ENCODE measurements at places on chromosomes 13 and 19. TPM values are rescaled to one million over a fixed set of nuclear protein-coding genes. Genes with fewer than 3 reads are reported as not detected.

Gene NLRP9
- not detected for total RNA-seq

Gene MIR17HG
- total RNA-seq = 9.9 TPM

- H3K4me3 ChIP-seq = no peak overlapping the region
- no peaks in the 10 kb centered on the region for H3K4me1 ChIP-seq
- no peak for DNase-seq
- H3K36me3 ChIP-seq = peaks cover 15% of the 10 kb centered on the region
- H3K27ac ChIP-seq = no peak overlapping the region
These were observed 8.0 kb downstream of the TMEM91 start for GRCh38 chr19:41384351-41384750.

- H3K27ac ChIP-seq = no peak overlapping the region
- H3K4me1 ChIP-seq = peaks cover 17% of the 10 kb centered on the region
- H3K36me3 ChIP-seq = peaks cover 19% of the 10 kb centered on the region
- no peak for DNase-seq
These were observed 4.1 kb downstream of the MICOS13 start for GRCh38 chr19:5676105-5676771.

DNA sequence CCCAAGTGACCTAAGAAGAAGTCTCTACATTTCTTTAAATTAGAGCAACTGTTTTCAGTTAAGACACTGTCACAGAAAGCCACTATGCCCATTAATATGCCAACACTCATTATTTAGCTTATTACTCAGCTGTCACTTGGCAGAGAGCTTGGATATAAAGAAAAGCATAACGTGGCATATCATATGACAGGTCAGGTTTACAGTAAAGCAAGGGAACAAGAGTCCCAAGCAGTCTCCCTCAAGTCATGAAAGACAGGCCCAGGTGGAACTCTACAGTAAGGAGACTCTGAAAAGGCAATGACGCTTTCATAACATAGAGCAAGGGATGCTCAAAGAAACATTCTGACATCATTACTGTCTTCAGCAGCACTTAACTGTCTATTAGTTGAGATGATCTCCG, 6.3 kb downstream of the LHFPL6 start:
- peaks cover 23% of the 10 kb centered on the region for H3K27me3 ChIP-seq
- no peak for DNase-seq
- no peaks in the 10 kb centered on the region for H3K36me3 ChIP-seq
- H3K4me1 ChIP-seq = no peaks in the 10 kb centered on the region
- H3K4me3 ChIP-seq = no peak overlapping the region

GRCh38 chr19:10416083-10416379, 4.3 kb upstream of the PDE4A start:
- peak overlapping the region; percentile 75 for H3K4me3 ChIP-seq
- H3K4me1 ChIP-seq = peaks cover 69% of the 10 kb centered on the region
- peaks cover 17% of the 10 kb centered on the region for H3K36me3 ChIP-seq
- peak overlapping the region; percentile 92 for H3K27ac ChIP-seq
- no peak for DNase-seq

All from activated CD8-positive, alpha-beta T cell treated with anti-CD3 and anti-CD28 coated beads, Interleukin-2, amount 10 ng/mL, durations not matched to agents 7 days and 5 days (primary cell).